NCI-H187 (cell line): ENCODE measurements at places on chromosomes 2 and 18.

GRCh38 chr2:177543007-177543760 is 150.6 kb downstream of the AGPS start:
- no peak for DNase-seq

- no peak for DNase-seq
Measured at GRCh38 chr2:240428245-240428644, 7.2 kb upstream of the GPC1 start.

- no peak for DNase-seq
Measured at GRCh38 chr2:71546777-71547281, 93.5 kb downstream of the DYSF start.

DNA sequence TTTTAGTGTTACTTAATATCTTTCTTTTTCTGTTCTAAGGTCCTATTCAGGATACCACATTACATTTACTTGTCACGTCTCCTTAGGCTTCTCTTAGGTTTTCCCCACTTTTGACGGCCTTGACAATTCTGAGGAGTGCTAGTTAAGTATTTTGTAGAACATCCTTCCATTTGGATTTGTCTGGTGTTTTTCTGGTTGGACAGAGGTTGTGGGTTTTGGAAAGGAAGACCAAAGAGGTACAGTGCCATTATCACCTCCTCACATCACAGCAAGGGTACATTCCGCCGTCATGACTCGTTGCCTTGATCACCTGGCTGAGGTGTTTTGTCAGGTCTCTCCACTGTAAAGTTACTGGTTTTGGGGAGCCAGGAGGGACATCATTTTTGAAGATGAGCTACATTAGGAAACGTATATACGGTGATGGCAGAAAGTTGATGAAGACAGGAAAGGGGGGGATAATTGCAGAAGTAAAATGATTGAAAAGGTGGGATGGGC is 88.4 kb upstream of the TMEM247 start:
- no peak for DNase-seq

DNA sequence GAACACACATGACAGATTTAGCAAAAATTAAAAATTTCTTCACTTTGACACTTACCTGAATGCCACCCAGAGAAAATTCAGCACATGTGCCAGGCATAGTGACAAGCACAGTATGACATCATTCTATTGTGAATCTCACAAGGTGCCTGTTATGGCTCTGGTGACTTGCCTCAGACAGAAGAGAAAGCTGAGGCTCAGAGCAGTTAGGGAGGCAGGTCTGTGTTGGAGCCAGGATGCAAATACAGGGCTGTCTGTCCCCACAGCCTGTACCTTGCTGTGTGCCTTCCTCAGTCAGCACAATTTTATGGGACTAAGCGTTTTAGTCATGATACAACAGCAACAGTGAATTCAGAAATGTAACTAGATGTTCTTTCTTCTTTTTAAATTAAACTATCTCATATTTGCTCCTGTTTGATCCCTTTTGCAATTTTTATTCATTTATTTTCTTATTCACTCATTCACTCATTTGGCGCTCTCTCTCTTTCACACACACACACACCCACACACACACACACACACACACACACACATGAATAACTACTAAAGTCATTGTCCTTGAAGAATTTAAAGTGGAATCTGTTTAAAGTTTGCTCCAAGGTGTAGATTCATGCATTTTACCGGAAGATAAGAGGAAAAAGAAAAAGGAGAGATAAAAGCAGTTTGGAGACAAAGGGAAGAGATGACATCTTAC is 37.9 kb upstream of the CTAGE1 start:
- no peak for DNase-seq

GRCh38 chr2:9089831-9090230 is 86.3 kb upstream of the MBOAT2 start:
- DNase-seq = no peak

GRCh38 chr2:127275356-127275755 is 18.6 kb downstream of the ERCC3 start:
- no peak for DNase-seq

DNA sequence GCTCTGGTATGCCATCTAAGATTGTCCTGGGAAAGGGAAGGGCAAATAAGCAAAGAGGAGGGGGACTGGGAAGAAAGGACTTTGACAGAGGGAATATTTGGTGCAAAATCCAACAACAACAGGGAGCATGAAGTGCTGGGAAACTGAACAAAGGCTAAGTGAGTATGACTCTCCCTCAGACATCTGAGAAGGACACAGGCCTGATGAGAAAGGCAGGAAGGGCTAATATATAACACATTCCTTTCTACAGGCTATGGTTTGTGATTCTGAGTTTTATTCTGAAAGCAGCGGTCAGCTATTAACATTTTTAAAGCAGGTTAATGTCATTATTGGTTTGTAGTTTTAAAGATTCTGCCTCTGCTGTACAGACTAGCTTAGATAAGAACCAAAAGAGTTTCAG is 1579.5 kb downstream of the LRP1B start:
- no peak for DNase-seq

GRCh38 chr18:79578396-79579260 is 101.0 kb upstream of the CTDP1 start:
- DNase-seq = no peak

GRCh38 chr2:11621410-11621809 is 48.6 kb downstream of the NTSR2 start:
- DNase-seq = no peak
